Hematopoietic multipotent progenitor cell treated with erythropoietin and hydrocortisone succinate and interleukin-3 and kit ligand, for 17 days (in vitro differentiated cells): ENCODE measurements at places on chromosomes 5 and 9.
A peak's percentile ranks its signal among the peaks of the same experiment; 100 is the strongest.

- no peak for DNase-seq
Observed at GRCh38 chr9:127430415-127430814, 6.2 kb downstream of the ZNF79 start.

- DNase-seq: no peak
Observed at GRCh38 chr9:3014178-3014577, 170.3 kb upstream of the PUM3 start.

GRCh38 chr5:140631831-140632365, 1.1 kb downstream of the CD14 start:
- no peak for DNase-seq

GRCh38 chr9:124054582-124055227, 43.1 kb downstream of the LHX2 start:
- DNase-seq: no peak

DNA sequence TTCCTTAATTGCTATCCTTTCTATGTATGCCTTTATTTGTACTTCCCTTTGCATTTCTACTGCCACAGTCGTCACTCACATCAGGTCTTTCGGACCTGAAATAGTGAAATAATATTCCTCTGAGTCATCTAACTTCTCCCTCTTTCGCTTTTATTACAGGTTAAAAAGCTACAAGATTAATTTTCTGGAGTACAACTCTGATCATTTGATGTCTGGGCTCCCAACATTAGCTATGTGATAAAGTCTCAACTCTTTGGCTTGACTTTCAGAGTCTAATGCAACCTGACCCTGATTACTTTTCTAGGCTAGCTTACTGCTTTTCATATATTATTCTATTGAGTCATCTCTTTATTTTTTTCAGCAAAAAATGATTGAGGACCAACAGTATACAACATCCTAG, 638.8 kb upstream of the WWC1 start:
- no peak for DNase-seq

- no peak for DNase-seq
Observed at GRCh38 chr5:102622262-102622661, 123.5 kb upstream of the SLCO6A1 start.

- no peak for DNase-seq
Observed at GRCh38 chr9:129696944-129697655, 31.7 kb downstream of the PRRX2 start.

- DNase-seq: no peak
Observed at GRCh38 chr5:64161420-64161819, 4.2 kb upstream of the RNF180 start.

- no peak for DNase-seq
Observed at GRCh38 chr9:116178481-116179211, 25.1 kb downstream of the PAPPA start.

- no peak for DNase-seq
Observed at GRCh38 chr5:158499075-158499891, 600.4 kb downstream of the EBF1 start.

GRCh38 chr9:18068900-18069299, 405.1 kb upstream of the ADAMTSL1 start:
- DNase-seq: no peak

GRCh38 chr9:1052365-1053281, 2.5 kb downstream of the DMRT2 start:
- no peak for DNase-seq

DNA sequence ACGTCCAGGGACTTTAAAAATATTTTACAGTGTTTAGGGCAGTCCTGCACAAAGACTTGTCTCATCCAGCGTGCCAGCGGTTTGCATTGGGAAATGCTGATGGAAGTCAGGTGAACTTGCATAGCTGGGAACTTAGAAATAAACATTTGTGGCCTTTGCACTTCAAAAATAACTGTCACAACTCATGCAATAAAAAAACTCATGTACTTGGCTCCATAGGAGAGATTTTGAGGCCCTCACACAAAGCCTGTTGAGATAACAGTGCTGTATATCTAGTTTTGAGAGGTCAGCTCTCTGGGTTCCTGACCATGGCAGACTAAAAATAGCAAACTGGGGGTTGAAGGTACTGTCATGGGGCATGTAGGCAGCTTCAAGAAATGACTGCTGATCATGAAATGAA, 5.5 kb downstream of the COMMD10 start:
- no peak for DNase-seq

DNA sequence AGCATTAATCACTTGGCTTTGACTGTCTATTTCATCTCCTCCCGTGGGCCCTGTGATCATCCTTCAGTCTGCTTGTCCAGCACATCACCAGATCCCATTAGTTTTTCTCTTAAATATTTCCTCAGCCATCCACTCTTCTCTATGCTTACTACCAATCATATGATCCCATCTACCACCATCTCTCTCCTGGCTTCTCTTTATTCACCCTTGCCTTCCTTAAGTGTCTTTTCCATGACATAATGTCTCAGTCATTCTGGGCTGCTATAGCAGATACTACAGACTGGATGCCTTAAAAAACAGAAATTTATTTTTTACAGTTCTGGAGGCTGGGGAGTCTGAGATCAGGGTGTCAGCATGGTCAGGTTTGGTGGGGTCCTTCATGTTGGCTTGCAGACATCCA, 208.4 kb upstream of the PPP1R2B start:
- no peak for DNase-seq

DNA sequence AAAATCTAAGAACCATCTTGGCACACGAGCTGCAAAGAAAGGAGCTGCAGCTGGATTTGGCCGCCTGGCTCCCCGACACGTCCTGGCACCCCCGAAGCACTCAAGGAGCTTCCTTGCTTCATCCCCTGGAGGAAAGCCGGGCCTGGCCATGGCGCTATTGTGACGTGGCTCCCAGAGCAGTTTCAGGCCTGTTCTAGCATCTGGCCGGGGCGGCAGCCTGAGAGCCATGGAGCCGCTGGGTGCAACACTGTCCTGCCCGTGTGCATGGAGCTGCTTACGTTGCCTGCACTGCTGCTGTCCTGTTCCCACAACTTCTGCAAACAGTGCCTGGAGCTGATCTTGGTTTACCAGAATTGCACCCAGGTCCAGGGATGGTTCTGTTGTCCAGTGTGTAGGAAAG, 63.5 kb downstream of the PTPDC1 start:
- no peak for DNase-seq

- DNase-seq: no peak
Observed at GRCh38 chr5:35665096-35665495, 47.4 kb downstream of the SPEF2 start.

- DNase-seq: no peak
Observed at GRCh38 chr9:132048201-132048600, 31.5 kb downstream of the MED27 start.

DNA sequence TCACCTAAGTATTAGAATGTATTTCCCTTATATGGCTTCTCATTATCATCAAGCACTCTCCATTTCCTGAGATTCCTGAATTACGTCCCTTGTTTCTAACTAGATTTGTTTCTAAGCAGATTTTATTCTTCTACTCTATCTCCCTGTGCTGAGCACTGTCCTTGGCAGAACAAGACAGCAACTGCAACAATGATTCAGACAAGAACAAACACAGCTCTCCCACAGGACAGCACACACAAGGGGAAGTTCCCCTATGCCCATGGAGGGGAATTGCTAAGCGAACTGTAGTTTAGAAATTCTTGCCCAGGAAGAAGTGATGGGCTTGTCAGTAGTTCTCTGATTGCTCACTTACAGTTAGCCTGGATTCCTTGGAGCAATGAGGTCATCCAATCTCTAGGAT, 759.9 kb downstream of the DTWD2 start:
- no peak for DNase-seq

DNA sequence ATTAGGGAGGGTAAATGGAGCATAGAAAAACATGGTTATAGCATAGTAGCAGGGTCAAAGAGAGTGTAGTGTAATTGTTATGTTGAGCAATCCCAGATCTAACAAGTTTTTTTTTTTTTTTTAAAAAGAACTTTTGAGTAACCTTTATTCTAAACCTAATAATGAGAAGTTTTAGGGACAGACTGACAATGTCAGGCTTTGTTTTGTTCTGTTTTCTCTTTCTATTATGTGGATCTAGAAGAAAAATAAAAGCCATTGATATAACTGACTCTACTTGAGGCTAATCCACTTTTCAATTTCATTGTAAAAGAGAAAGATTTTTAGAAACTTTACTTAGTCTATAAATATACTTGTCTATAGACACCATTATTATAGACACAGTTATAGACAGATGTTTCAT, 200.0 kb downstream of the FAM170A start:
- DNase-seq: no peak

GRCh38 chr5:1349246-1349645, 4.3 kb upstream of the CLPTM1L start:
- no peak for DNase-seq

- DNase-seq: no peak
Observed at GRCh38 chr5:9467199-9468059, 78.4 kb downstream of the SEMA5A start.

DNA sequence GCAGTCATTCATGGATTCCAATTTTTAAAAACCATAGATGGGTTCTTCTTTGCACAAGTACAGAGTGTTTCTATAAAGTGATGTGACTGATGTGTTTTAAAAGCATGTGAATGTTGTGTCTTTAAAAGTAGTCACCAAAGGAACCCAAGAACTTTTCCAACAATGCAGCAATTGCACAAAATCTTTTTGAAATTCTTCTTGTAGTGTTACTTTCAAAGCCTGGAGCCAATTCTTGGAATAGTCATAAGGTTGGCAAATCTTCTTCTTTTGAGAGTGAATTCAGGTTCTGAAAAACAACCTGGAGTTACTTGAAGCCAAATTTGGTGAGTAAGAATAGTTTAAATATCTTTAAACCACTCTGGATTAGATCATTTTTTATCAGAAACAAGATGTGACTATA, 10.5 kb downstream of the GRAMD2B start:
- DNase-seq: no peak

DNA sequence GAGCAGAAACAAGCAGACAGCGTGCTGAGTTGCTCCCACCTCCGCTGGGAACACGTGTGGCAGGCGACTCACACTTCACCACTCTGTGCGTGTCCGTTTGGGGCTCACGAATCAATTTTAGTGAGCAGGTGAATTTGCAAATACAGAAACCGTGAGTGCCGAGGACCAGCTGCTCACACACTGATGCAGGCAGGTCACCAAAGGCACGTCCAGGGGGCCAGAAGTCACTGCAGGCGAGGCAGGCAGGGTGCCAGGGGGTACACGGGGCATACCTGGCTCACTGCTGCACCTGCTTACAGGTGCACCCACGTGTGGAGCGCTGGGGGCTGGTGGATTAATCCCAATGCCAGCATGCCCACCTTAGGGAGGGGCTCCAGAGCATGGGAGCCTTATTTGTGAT, 68.8 kb downstream of the ZNF354C start:
- no peak for DNase-seq

DNA sequence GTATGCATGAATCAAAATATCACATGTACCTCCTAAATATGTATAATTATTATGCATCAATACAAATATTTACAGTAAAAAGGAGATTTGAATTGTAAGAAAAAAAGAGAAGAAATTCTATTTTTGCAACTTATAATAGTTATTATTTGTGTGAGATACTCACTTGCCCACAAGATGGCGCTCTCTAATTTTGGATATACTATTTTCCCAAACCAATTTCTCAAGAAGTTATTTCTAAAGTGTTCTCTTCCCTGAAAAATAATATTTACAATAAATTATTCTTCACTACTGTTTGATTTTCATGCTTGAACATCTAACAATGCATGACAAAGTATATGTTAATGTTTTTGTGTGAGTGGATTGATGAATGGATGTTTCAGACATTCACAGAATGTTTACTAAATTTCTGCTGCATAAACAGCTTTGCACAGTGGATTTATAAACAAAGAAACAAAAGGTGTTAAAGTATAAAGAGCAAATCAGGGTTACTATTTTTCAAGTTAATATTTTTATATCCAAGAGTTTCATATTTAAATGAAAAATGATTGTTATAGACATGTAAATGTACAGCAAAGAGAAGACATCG, 503.4 kb downstream of the PDE4D start:
- peak; percentile 20 for DNase-seq

GRCh38 chr9:16627521-16627920, 242.9 kb downstream of the BNC2 start:
- DNase-seq: no peak
